ENCODE measurements at places on chromosomes 2 and 18.

DNA sequence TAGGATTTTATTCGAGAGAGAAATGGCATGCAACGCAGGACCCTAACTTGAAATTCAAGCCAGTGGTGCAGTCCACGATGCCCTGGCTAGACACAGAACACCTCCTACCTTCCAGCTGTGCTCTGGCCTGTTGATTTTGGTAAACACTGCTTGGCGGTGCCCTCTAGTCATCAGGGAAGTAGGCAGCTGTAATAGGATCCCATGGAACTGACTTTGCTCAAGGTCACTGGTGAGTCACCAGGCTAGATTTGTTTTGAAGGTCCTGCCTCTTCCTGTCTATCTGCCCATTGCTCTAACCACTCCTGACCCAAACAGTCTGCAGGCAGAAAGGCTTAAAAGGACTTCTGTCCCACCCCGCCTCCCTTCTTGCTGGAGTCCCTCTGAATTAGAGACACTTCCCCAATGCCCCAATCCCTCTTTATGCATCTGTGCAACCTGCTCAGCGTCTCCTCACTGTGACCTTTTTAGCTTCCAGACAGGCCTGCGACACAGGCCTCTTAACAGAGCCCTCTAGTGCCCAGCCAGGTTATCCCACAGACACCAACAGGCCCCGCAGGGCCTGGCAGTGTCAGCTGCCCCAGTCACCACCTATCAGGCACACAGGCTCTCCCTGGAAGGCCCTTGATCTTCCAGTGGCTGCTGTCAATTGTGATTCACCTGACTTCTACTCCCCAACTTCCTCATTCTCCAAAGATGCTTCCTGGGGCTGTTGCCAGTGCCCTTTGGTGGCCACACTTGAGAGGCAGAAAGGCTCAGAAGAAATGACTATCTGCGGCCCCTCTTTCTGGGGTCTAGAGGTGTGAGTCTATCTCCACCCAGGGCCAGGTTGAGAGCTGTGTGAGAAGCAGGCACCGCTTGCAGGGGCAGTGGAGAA, 5.2 kb downstream of the TMEM127 start:
- peak; percentile 22 for DNase-seq

GRCh38 chr2:174888146-174888545, 117.0 kb downstream of the CHN1 start:
- DNase-seq = no peak

- no peak for DNase-seq
Measured at GRCh38 chr2:230738391-230738811, 25.8 kb downstream of the CAB39 start.

GRCh38 chr18:9240270-9240669, 94.3 kb upstream of the TWSG1 start:
- no peak for DNase-seq

GRCh38 chr2:127498386-127498785, 27.9 kb downstream of the IWS1 start:
- no peak for DNase-seq
